Stimulated activated CD8-positive, alpha-beta memory T cell treated with anti-CD3 and anti-CD28 coated beads, Interleukin-4, amount 100 ng/mL, for 1 hour (primary cell): ENCODE measurements at places on chromosomes 7 and 10.

GRCh38 chr10:124748166-124748565 is 4.0 kb upstream of the FAM53B start:
- DNase-seq: no peak

GRCh38 chr10:125548356-125548755 is 134.6 kb downstream of the TEX36 start:
- no peak for DNase-seq

- DNase-seq: no peak
Measured at GRCh38 chr10:127982601-127983000, 75.7 kb downstream of the PTPRE start.

GRCh38 chr7:42456267-42456666 is 219.3 kb upstream of the GLI3 start:
- no peak for DNase-seq

DNA sequence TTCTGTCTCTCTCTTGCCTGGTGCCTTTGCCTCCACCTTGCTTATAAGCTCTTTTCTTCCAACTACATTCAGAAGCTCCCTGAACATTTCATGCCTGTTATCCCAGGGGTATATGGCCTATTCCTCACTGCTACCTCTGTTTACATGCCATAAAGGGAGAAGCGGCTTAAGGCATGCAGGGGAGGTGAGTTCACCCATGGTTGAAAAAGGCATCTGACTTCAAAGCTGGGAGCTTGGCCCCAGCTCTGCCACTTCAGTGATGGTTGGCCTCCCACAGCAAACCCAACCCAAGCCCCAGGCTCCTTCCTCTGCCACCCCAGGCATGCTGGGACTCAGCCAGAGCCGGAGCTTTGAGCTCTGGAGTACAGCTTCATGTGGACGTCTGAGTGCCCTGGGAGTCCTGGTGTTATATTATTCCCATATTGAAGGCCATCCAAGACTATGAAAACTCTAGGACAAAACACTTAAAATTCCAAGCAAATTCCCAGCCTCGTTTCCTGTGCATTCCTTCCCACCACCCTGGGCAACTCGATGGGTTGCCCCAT is 468.6 kb upstream of the ZMIZ1 start:
- no peak for DNase-seq

DNA sequence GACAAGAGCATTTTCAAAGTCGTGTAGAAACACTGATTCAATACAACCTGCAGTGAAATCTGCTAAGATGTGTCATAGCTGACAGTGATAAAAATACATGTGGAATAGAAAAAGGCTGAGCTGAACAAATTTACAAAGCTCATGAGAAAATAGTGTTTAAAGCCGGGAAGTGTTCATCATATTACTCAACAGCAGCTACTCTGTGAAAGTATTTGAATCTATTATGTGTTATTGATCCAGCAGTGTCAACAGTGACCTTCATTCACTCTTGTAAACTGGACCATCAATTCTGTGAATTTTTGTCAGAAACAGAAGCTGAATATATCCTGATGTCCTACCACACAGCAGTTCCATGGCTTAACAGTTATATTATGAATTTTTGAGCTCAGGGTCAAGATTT is 11.6 kb downstream of the DYDC1 start:
- DNase-seq: no peak

- no peak for DNase-seq
Measured at GRCh38 chr10:104273899-104274575, 5.1 kb downstream of the GSTO2 start.

DNA sequence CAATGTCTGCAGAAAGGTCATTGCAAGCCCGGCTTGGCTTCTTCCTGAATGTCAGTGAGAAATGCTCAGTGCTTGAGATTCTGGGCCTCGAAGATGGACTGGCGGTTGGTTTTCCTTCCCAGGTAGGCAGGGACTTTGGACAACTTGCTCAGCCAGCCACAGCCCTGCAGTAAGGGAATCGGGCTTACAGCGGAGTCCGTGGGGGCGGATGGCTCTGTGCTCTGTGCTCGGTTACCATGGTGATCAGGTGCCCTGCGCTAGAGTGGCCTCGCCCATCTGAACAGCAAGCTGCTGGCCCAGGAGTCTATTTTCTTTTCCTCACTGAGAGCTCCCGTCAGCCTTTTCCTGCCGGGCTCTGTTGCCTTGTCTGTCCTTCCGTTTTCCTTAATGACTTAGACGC is 77.8 kb upstream of the SH2B2 start:
- DNase-seq: no peak

GRCh38 chr7:100397315-100398081 is 24.2 kb downstream of the PILRA start:
- no peak for DNase-seq

- no peak for DNase-seq
Measured at GRCh38 chr7:12783421-12784095, 96.1 kb downstream of the ARL4A start.

- DNase-seq: no peak
Measured at GRCh38 chr7:90768301-90768700, 172.2 kb downstream of the CDK14 start.

GRCh38 chr7:157224627-157225026 is 85.9 kb downstream of the UBE3C start:
- no peak for DNase-seq

DNA sequence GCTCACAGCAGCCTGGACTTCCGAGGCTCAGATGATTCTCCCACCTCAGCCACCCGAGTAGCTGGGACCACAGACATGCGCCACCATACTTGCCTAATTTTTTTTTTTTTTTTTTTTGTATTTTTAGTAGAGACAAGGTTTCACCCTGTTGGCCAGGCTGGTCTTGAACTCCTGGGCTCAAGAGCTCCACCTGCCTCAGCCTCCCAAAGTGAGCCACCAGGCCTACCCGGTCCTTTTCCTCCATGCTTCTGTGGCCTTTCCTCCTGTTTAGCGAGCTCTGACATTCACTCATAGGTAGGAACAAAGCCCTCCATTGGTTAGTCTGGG is 50.1 kb upstream of the SRPK2 start:
- DNase-seq: no peak

DNA sequence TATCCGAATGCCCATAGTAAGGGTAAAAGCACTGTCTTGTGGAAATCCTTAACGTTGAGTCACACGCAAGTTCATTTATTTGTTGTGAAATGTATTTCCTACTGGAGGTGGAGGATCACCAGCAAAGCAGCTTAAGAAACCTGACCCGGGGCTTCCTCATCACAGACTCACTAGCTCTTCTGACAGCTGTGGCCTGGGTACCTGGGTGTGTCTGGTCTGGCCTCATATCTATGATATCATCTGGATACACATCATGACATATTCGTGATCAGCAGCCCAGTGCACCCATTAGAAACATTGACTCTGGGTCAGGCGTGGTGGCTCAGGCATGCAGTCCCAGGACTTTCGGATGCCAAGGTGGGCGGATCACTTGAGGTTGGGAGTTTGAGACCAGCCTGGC is 8.8 kb downstream of the DRGX start:
- DNase-seq: no peak

DNA sequence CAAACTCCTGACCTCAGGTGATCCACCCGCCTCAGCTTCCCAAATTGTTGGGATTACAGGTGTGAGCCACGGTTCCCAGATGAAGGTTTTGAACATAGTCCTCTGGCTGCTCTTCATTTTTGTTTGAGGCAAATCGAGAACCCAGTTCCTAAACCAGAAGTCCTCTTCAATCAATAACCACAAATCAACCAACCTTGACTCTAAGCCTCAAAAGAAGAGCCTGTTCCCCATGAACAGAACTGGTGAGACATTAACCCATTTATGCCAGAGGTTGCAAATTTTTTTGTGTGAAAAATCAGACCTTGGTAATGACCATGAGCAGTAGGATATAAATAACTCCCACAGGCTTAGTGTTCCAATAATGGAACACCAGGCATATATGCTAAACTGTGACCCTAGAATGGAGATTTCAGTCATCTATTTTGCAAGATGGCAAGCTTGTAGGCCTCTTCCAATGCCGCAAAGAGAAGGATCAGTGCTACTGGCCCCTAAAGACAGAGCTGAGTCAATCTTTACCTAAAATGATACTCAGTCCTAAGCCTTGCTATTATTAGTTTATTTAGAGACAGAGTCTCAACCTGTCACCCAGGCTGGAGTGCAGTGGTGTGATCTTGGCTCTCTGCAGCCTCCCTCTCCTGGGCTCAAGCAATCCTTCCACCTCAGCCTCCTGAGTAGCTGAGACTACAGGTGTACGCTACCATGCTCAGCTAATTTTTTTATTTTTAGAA is 15.9 kb downstream of the KPNA7 start:
- DNase-seq: no peak
